CD4-positive, alpha-beta T cell treated with Interleukin-10 for 1 hour (primary cell): ENCODE measurements at places on chromosomes 1 and 21.

DNA sequence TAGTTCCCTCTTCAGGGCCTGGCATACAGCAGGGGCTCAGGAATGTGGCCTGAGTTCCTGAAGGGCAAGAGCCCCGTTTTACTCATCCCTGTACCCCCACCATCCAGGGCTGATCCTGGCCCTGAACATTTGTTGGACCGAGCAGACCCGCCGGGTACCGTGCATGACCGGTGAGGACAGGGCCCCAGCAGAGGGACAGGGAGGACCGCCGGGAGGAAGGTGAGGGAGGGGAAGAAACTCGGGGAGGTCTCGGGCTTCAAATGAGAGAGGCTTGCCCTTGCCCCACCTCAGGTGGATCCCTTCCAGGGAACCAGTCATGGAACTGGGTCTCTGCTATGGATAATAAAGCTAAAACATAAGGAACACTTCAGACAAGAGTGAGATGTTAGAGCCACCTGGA, 167.8 kb upstream of the KLHDC7A start:
- no peak for DNase-seq

GRCh38 chr1:213683529-213683928, 304.2 kb upstream of the PROX1 start:
- no peak for DNase-seq

DNA sequence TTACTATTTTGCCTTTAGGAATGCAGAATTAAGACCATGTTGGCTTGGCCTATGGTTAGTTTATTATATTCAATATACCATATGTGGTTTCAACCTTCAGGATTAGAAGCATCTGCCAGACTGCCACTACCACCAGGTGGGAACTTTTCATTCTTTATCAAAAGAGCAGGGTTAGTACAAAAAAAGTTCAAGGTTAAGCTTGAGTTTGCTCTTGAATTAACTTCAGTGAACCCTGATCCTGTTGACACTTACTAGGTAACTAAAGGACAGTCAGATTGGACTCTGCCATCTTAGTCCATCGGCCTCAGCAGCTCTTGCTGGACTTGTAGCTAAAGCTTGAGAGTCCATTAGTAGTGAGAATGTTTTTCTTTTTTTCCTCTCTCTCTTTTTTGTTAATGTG, 22.1 kb downstream of the CLIC4 start:
- DNase-seq: no peak

DNA sequence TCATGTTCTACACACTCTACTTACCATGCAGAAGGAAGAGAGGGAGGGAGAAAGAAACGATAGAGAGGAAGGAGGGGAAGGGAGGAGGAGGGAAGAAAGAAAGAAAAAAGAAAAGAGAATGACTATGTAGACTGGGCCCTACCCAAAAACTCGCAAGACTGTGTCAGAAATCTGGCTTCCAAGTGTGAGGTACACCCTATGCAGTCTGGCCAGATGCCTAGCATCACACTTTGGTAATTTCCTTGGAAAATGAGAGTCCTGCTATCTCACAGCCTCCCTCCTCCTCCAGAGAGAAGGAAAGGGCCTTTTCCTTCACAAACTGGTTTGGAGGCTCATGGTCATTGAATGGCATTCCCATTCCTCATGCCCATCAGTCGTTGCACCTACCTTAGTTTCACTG, 86.4 kb upstream of the LRRC8D start:
- no peak for DNase-seq

DNA sequence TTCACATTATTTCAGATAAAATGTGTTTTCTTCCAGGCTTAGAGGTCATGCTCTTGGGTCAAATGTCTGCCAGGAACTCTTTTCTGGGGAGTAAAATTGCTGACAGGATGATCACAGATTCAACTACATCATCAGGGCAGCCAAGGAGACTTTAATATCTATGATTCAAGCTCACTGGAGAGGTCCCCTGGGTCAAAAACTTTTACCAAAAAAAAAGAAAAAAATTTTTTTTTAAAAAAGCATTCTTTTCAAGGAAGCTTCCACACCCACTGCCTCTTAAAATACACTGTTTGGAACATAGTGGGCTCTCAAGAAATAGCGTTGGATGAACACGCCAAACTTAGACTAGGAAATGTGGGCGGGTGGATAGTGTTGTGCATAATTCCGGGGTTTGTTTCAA, 81.3 kb downstream of the TIAM1 start:
- DNase-seq: no peak

GRCh38 chr1:194846488-194846887, 1660.1 kb upstream of the B3GALT2 start:
- DNase-seq: no peak

DNA sequence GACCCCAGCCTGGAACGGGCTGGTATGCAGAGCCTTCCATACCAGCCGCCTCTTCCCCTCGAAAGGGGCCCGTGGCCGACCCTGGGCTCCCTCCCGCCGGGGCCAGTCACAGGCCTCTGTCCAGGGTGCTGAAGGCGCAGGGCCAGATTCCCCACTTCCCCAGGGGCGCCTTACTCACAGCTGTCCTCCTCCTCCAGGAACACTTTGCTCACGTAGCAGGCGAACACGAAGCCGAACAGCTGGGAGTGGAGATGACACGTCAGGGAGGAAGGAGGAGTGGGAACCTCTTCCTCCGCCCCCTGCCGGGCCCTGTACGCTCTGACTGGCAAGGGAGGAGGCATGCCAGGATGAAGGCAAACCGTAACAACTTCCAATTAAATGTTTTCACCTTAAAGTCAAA, 57.3 kb downstream of the NKAIN1 start:
- peak; percentile 31 for DNase-seq

DNA sequence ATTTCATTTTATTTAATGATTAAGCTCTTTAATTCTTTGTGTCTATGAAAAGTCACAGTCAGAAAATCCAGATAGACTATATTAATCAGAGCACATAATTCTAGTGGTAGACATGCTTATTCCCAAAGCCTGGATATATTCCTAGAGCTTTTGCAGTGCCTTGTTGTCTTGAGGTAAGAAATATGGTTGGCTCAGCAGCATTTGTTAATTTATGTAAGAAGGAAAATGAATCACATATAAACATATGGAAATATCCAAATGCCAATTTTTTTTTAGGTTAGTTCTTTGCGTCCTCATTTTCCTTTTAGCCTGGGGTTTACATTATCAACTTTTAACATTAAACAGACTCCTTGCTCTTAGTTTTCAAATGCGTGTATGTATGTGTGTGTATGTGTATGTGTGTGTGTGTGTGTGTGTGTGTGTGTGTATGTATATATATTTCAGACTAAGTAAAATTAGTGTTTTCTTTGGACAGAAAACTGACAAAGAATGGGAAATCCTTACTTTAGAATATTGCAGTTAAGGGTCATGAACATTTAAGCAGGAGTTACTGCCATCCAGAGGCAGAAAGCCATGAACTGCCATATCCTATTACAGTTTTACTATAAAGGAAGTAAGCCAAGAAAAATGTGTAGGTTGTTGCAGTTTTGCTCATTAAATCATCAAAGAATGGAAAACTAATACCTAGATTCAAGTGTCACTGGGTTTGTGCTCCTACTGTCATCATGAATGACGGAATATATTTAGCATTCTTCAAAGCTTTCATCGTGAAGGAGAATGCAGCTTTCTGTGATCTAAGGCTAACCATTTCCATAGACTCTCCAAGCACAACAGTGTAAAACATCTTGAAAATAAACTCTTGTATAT, 477.1 kb upstream of the NR5A2 start:
- DNase-seq: no peak

DNA sequence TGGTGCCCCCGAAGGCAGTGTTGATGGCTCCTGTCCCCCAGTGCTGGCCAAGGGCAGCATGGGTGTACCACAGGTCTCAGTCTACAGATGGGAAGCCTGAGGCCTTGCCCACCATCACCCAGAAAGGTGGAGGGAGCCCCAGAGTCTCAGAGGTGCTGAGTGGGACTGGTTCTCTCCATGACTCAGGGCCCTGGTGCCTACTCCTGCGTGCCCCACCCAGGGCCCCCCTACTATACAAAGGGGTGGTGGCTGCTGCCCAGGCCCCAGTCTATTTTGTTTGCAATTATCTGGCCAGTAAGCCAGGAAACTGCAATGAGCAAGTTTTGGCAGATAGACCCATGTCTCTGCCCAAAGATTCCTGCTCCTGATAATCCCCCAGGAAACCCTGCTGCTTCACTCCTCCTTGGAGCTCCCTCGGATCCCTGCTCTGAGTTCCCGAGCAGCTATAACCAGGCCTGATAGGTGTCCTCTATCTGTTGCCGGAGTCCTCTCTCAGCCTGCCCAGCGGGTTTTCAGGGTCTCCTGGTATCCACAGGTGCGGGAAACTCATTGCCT, 41.7 kb downstream of the EDN2 start:
- no peak for DNase-seq

DNA sequence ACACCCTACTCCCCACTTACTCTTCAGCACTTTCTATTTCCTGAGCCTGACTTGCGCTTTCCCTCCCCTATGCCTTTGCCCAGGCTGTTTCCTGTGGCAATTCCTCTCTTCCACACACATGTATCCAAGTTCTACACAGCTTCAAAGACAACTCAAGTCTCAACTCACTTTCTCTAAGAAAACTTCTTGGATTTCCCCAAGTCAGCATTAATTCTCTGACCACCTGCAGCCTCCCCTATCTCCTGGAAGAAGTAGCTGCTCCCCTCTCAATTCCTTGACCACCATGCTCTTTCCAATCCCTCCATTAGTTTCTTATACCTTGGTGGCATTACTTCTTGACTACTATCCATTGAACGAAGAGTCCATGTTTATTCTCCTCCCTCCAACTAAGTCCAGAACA, 42.8 kb downstream of the NMNAT2 start:
- no peak for DNase-seq

DNA sequence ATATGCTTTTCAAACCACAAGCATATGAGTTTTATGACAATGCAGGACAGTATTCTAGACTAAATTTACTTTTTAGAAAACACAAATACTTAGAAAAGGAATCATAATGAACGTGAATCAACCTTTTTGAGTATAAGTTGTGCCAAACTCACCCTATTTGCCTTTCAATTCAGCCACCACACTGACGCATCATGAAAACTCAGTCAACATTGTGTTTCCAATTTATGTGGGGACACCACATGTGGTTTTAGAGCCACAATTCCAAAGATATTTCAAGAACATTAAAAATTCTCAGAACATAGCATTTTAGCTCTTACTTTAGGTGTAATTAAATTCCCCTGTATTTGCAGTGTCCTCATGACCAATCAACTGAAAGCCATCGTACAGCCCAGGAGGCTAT, 118.8 kb downstream of the PTBP2 start:
- no peak for DNase-seq

DNA sequence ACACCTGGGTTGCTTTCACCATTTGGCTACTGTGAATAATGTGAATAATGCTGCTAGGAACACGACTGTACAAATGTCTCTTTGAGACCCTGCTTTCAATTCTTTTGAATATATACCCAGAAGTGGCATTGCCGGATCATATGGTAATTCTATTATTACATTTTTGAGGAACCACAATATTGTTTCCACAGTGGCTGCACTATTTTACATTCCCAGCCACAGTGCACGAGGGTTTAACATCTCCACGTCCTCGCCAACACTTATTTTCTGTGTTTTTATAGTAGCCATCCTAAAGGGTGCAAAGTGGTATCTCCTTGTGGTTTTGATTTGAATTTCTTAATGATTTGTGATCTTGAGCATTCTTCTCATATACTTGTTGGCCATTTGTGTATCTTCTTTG, 15.7 kb downstream of the FHAD1 start:
- DNase-seq: no peak

DNA sequence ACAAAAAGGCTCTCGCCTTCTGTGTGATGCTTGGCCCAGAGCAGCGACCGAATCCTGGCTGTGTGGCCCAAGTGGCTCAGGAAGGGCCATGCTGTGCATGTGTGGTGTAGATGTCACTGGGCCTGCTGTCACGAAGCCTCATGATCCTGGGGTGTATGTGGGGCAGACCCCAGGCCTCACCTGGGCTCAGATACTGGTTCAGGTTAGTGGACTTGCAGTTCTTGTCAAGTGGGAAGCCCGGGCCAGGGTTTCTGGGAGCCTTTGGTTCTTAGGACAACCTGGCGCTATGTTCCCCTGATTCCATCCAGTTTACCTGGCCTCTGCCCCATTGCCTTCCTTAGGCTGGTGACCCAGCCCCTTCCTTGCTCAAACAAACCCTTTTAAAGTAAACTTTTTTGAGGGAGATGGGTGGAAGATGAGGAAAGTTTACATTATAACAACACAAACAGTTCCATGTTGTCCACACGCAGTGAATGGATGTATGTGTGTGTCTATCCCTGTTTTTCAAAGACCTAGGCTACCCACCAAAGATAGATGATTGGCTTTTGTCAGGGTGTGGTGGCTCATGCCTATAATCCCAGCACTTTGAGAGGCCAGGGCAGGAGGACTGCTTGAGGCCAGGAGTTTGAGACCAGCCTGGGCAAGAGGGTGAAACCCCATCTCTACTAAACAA, 84.3 kb downstream of the UCK2 start:
- no peak for DNase-seq

DNA sequence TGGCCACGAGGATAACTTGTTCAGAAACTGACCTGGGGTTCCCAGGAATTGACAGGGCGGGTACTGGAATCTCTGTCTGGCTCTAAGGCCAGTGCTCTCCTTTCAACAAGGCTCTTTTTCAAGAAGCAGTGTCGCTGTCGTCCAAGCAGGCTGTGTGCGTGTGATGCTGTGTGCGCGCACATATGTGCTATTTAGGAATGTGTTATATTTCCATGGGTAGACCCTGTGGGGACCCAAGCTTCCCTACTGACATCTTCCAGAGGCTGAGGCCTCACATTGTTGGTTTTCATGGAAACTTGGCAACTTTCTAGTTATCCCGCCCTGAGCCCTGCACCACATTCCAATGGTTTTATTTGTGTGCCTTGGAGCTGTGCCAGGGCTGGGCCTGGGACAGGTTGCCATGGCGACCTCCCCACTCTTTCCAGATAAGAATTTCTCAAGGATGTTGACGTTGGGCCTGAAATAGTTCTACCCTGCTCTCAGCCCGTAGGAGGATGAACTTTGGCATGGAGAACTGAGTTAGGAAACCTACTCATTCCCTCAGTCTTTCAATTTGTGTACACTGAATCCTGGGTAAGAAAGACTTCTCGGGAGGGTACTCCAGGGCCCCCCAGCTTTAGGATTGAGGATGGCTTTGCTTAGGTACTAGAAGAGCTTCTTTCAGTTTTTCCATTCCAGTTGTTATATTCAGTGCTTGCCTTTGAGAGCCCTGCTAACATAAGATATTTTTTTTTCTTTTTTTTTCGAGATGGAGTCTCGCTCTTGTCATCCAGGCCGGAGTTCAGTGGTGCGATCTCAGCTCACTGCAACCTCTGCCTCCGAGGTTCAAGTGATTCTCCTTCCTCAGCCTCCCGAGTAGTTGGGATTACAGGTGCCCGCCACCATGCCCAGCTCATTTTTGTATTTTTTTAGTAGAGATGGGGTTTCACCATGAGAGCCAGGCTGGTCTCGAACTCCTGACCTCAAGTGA, 38.8 kb upstream of the SRSF10 start:
- DNase-seq: no peak
